ENCODE measurements at places on chromosomes 5 and 9. TPM values are rescaled to one million over a fixed set of nuclear protein-coding genes. Genes with fewer than 3 reads are reported as not detected.

The STPG3 gene
- not detected for total RNA-seq

The STKLD1 gene
- not detected for total RNA-seq

The PTGS1 gene
- 1.9 TPM for total RNA-seq

The SOHLH1 gene
- total RNA-seq: not detected

The SMIM23 gene
- total RNA-seq: not detected

The ANKRD31 gene
- 0.14 TPM for total RNA-seq

The SEMA4D gene
- 3.1 TPM for total RNA-seq

The ZNG1A gene
- total RNA-seq: 52.1 TPM

The NR6A1 gene
- total RNA-seq: 0.89 TPM

The ZFP62 gene
- total RNA-seq: 38.7 TPM

The RNF183 gene
- not detected for total RNA-seq

The LCP2 gene
- total RNA-seq: not detected

The DMRT3 gene
- not detected for total RNA-seq

The PCAT7 gene
- 2.7 TPM for total RNA-seq

The CYSRT1 gene
- total RNA-seq: 0.59 TPM

The NUDT12 gene
- 15.5 TPM for total RNA-seq

The GABRA6 gene
- total RNA-seq: not detected

The COL27A1 gene
- 1.2 TPM for total RNA-seq

The PCDHGA6 gene
- total RNA-seq: 1.2 TPM

The RETREG1 gene
- 21.8 TPM for total RNA-seq

The SLC6A19 gene
- total RNA-seq: not detected

The ECM2 gene
- not detected for total RNA-seq

The CARD9 gene
- 0.32 TPM for total RNA-seq

The TAF11L10 gene
- not detected for total RNA-seq

The DOK3 gene
- total RNA-seq: 1.2 TPM

The ZFP2 gene
- total RNA-seq: 0.35 TPM

The F2RL1 gene
- total RNA-seq: 2.1 TPM

The IGIP gene
- total RNA-seq: 1.8 TPM

The PRLR gene
- total RNA-seq: not detected

The SMIM3 gene
- 8.2 TPM for total RNA-seq

The LRRC19 gene
- not detected for total RNA-seq

The KIAA0825 gene
- 13.2 TPM for total RNA-seq

The QRFP gene
- total RNA-seq: not detected

The FSTL4 gene
- total RNA-seq: 15.0 TPM

The CER1 gene
- not detected for total RNA-seq

The CEP72 gene
- total RNA-seq: 22.9 TPM

The ACTBL2 gene
- total RNA-seq: not detected

The TIFAB gene
- total RNA-seq: not detected

The CDC25C gene
- 21.5 TPM for total RNA-seq

The FAM151B gene
- 2.3 TPM for total RNA-seq

Data from NCI-H460 (cell line).